ENCODE measurements at places on chromosomes 7 and 10.
A peak's percentile ranks its signal among the peaks of the same experiment; 100 is the strongest.

GRCh38 chr10:70804421-70804808, 11.3 kb upstream of the SGPL1 start:
- no peak for DNase-seq

DNA sequence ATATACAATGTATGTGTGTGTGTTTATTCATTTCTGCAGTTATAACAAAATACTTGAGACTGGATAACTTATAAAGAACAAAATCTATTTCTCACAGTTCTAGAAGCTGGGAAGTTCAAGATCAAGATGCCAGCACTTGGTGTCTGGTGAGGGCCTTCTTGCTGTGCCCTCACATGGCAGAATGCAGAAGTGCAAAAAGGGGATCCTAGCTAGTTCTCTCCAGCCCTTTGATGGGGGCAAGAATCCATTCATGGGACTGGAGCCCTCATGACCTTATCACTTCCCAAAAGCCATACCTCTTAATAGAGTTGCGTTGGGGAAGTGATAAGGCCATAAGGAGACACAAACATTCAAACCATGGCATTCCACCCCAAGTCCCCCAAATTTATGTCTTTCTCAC, 8.4 kb downstream of the GRB10 start:
- DNase-seq: no peak

DNA sequence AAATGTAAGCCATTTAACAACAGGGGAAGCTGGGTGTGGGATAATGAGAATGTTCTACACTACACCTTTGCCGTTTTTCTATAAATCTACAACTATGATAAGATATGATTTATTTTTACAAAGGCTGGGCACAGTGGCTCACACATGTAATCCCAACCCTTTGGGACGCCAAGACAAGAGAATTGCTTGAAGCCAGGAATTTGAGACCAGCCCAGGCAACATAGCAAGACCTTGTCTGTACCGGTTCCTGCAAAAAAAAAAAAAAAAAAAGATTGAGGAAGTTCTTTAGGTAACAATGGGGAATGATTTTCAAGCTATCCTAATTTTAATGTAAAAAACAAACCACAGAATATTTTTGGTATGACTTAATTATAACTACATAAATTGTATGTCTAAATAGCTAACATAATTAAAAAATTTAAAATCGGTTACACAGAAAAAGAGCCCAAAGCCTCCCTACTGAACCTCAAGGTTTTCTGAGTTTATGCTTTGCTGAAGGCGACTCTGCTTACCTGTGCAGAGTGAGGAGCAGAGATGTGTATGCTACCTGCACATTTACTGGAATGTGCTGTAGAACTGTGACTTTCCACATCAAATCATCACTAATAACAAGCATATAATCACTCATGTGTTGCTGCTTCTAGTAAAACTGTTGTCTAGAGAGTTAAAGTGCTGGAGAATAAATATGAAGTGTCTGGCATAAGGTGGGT, 163.4 kb downstream of the ATE1 start:
- DNase-seq: no peak

DNA sequence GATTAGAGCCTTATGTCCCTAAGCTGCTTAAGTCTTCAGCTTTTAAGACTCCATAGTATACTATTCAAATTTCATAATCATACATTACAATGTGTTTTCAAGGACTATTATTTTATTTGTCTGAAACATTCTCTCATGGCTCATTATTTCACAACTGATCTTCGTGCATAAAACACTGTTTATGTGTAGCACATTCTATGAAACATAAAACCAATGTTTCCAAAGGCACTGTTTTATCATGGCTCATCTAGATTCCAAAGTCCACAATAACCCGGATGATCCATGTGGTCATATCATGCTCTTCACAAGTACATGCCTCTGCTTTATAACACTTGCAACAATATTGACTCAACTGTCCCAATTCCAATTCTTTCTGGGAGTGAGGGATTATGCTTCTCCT, 806.1 kb downstream of the TNS3 start:
- DNase-seq: no peak

- DNase-seq: no peak
Observed at GRCh38 chr10:104657036-104657435, 15.9 kb downstream of the SORCS3 start.

GRCh38 chr7:641269-641671, 85.2 kb upstream of the DNAAF5 start:
- DNase-seq: no peak

GRCh38 chr10:119670717-119671116, 19.5 kb downstream of the BAG3 start:
- no peak for DNase-seq

DNA sequence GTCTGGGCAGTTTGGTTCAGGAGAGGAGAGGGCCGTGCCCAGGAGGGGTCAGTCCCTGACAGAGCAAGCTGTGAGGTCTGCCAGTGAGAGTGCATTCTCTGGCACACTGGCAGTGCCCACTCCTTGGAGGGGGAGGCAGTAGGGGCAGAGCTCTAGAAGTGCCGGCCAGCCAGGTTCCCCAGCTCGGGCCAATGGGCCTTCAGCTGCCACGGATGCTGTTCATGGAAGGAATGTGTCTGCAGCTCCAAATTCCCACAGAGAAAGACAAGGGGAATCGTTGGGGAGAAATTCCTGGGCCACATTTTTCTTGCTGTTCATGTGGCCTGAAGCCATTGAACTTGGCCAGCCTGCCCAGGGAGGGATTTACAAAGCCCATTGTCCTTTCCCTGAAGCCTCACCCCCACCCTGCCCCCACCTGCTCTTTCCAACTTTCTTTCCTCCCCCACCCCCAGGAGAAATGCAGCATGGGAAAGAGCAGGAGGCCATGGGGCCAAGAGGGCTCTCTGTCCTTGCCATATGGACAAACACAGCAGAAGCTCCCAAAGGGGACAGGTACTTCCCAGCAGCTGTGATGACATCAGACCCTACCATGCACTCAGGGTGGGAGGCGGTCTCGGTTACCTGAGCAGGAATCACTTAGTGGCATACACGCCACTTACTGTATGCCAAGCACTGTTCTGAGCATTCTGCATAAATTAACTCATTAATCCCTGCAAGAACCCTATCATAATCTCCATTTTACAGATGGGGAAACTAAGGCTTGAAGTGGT, 70.7 kb downstream of the ARHGAP22 start:
- no peak for DNase-seq

- DNase-seq: no peak
Observed at GRCh38 chr10:132507956-132508490, 29.6 kb upstream of the INPP5A start.

GRCh38 chr10:131149111-131149510, 162.4 kb downstream of the TCERG1L start:
- DNase-seq: no peak

- DNase-seq: no peak
Observed at GRCh38 chr10:77461636-77462296, 175.8 kb downstream of the KCNMA1 start.

GRCh38 chr7:158574308-158575036, 13.2 kb downstream of the PTPRN2 start:
- no peak for DNase-seq

DNA sequence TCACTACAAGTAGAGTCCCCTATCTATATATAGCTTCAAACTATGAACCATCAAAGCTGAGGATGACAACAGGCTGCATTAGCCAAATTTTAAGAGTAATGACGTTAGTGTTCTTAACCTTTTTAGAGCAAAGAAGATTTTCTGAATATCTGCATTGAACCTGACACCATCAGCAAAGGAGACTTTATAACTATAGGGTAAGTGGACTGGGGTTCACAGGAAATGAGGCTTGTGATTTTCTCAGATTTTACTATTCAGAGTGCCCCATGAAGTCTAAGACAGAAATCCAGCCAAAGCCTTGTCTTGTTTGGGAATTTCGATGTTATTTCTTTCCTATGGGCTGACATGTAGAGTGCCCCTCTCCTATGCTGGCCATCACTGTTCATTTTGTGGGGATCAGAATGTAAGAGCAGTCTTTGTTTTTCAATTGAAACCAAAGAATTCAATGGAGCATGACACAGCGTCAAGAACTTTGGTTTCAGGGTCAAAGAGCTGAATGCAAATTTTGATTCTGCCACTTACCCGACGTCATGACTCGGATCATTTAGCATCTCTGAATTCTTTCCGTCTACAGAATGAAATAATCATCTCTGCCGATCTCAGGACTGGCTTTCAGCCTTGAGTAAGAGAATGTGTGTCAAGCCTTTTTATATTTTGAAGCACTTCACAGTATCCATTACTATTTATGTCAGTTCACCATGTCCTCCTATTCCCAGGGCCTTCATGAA, 52.7 kb downstream of the DENND11 start:
- DNase-seq: no peak

- peak; percentile 28 for DNase-seq
Observed at GRCh38 chr7:81469869-81470723, 299.8 kb downstream of the HGF start.

- no peak for DNase-seq
Observed at GRCh38 chr7:15751191-15751701, 64.8 kb upstream of the MEOX2 start.

GRCh38 chr10:94005050-94005449, 11.3 kb downstream of the PLCE1 start:
- no peak for DNase-seq

DNA sequence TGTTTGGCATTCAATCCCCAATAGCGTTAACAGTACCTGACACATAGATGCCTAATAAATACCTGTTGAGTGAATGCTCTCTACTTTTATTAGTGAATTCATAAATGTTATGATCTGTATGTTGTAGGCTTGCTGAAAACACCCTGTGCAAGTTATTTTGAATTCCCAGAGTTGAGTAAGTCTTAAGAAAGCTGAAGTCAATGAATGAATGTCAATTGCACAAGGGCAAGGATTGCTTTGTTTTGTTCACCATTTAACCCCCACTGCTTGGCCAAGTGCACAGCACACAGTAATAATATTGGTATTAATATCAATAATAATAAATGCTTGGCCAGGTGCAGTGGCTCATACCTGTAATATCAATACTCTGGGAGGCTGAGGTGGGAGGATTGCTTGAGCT, 10.2 kb downstream of the CPA1 start:
- DNase-seq: no peak

- DNase-seq: no peak
Observed at GRCh38 chr7:134255814-134256213, 60.9 kb downstream of the SLC35B4 start.

GRCh38 chr10:4646547-4646946, 179.5 kb upstream of the AKR1E2 start:
- DNase-seq: no peak

- no peak for DNase-seq
Observed at GRCh38 chr7:108290459-108291151, 160.4 kb upstream of the LAMB4 start.

DNA sequence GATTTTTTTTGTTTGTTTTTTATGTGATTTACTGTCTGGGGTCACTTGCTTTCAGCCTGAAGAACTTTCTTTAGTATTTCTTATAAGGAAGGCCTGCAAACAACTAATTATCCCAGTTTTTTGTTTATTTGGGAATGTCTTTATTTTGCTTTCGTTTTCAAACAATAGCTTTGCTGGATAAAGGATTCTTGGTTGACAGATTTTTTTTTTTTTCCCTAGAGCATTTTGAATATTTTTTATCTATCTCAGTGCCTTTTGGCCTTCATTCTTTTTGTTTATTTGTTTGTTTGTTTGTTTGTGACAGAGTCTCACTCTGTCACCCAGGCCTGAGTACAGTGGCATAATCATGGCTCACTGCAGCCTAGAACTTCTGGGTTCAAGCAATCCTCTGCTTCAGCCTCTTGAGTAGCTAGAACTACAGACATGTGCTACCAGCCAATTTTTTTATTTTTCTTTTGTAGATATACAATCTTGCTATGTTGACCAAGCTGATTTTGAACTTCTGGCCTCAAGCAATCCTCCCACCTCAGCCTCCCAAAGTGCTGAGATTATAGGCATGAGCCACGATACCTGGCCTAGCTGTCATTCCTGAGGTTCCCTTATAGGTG, 46.3 kb upstream of the FZD9 start:
- no peak for DNase-seq

DNA sequence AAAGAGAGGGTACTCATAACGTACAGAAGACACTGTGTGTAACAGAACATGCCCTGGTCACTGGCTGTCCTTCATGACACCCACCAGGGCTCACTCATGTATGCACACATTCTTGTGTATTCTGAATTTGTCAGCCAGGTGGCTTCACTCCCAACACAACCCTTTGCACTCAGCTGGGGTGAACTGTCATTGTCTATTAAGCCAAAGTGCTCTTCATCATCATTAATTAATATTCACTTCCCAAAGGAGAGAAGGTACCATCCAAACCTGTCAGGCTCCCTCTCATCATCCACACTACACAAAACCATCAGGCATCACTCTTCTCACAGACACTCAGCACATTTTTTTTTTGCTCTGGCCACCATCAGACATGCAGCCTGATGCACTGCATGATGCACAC, 469.8 kb downstream of the SORCS1 start:
- DNase-seq: no peak

DNA sequence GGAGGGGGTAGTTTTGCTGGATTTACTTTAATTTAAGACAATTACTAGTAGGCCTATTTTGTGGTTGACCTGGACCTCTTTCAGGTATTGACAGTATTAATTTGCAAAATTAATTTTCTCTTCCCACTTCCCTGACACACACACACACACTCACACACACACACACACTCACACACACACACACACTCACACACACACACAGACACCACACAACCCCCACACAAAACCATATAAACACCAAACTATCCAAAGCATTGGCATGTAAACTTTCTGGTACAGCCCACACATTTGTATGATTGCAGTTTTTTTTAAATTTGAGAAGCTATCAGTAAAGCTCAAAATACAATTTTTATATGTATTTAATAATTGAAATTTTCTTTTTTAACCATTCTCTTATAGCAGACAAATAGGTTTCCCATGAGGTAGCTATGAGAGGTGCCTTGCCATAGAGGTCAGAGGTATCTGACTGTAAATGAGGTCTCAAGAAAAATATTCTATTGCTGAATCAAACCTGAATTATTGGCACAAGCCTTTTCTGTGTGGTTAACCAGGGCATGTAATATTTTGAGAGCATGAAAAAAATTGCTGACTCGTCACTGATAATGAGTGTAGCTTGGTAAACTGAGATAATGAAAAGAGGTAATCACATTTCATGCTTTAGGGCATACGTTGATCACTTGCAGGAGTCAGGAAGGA, 306.5 kb downstream of the GATA3 start:
- DNase-seq: no peak

- no peak for DNase-seq
Observed at GRCh38 chr7:101940151-101940550, 122.7 kb downstream of the CUX1 start.

DNA sequence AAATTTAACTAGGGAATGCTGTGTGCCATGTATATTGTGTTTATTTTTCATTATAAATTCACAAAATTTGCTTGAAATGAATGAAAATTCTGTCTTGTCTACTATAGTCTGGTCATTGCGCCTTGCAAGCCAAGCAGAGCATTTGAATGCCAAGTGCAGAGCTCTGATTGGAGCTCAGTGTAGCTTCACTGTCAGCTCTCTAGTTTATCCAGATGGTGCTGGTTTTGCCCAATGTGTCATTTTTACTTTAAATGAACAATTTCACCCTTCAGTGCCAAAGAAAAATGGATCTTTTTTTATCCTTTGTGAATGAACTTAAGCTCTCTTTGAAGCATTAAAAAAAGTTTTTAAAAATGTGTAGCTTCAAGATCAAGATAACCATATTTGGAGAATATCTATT, 225.6 kb upstream of the CACNA2D1 start:
- no peak for DNase-seq

GRCh38 chr7:134378562-134378961, 61.8 kb upstream of the SLC35B4 start:
- no peak for DNase-seq
